ENCODE measurements at places on chromosomes 6 and 20. TPM values are rescaled to one million over a fixed set of nuclear protein-coding genes. Genes with fewer than 3 reads are reported as not detected.

- no peak overlapping the region for H3K27ac ChIP-seq
- H3K4me1 ChIP-seq, result no peaks in the 10 kb centered on the region
- peaks cover 3% of the 10 kb centered on the region for H3K27me3 ChIP-seq
- no peak for DNase-seq
- peaks cover 1% of the 10 kb centered on the region for H3K36me3 ChIP-seq
Observed at GRCh38 chr6:145761584-145761983, 26.3 kb upstream of the EPM2A start.

DNA sequence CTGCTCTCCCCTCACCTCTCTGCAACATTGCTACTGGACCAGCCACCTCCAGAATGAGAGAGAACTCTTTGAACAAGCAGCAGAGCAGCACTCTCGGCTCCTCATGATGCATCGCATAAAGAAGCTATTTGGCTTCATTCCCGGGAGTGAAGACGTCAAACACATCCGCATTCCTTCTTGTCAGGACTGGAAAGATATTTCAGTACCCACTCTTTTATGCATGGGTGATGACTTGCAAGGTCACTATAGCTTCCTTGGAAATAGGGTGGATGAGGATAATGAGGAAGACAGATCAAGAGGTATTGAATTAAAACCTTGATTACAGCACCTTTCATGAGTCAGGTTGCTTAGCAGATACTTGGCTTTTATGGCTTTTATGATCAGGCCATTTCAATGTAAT, 4.3 kb downstream of the CALHM4 start:
- peaks cover 2% of the 10 kb centered on the region for H3K4me1 ChIP-seq
- no peak overlapping the region for H3K4me3 ChIP-seq
- H3K27me3 ChIP-seq, result peaks cover 6% of the 10 kb centered on the region
- no peak overlapping the region for H3K27ac ChIP-seq
- no peaks in the 10 kb centered on the region for H3K36me3 ChIP-seq

DNA sequence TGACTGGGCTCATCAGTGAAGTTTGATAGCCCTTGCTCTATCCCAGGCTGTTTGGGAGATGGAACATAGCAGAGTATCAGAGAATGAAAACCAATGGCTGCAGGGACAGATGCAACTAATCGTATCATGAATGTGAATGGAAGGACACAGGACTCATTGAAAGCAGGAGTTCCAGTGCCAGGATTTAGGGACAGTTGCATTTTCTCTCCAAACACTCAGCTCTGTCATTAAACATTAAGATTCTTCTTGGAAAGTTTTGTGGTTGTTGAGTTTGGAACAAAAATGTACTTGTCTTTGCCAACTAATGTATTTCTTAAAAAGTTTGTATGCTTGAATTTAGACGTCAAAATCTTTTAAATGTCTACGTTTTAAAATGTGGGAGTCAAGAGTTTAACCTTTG, 31.0 kb upstream of the GSTA5 start:
- DNase-seq, result no peak
- H3K4me1 ChIP-seq, result no peaks in the 10 kb centered on the region
- no peak overlapping the region for H3K27ac ChIP-seq
- H3K36me3 ChIP-seq, result no peaks in the 10 kb centered on the region
- H3K27me3 ChIP-seq, result no peaks in the 10 kb centered on the region

DNA sequence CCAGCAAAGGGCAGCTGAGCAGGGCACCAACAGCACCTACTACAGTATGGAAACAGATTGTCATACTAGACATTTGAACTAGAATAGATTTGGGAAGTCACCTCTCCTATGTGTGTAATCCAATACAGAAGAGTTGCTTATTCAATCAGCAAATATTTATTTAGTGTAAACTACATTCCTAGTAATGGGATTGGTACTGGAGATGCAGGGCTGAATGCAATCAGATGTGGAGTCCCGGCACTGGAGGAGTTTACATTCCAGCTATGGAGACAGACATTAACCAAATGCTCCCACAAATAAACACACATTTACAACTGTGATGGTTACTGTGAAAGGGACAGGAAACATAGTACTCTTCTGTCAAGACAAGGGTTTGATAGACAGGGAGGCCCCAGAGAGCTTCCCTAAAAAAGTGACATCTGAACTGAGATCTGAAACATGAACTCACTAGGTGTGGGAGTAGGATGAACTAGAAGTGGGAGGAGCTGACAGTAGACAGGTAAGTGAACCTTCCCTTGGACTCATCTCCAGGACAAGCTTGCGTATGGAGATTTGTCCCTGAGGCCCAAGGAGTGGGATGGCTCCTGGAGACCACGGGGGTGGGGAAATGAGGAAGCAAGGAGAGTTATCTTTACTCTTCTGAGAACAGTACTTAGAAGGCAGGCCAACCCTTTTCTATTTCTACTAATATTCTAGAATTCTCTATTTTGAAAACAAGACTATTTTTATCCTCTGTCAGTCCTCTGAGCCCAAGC, 420.5 kb downstream of the MAFB start:
- no peak for DNase-seq
- H3K4me3 ChIP-seq, result no peak overlapping the region
- H3K36me3 ChIP-seq, result no peaks in the 10 kb centered on the region
- no peaks in the 10 kb centered on the region for H3K4me1 ChIP-seq
- H3K27ac ChIP-seq, result no peak overlapping the region
- H3K27me3 ChIP-seq, result no peaks in the 10 kb centered on the region

DNA sequence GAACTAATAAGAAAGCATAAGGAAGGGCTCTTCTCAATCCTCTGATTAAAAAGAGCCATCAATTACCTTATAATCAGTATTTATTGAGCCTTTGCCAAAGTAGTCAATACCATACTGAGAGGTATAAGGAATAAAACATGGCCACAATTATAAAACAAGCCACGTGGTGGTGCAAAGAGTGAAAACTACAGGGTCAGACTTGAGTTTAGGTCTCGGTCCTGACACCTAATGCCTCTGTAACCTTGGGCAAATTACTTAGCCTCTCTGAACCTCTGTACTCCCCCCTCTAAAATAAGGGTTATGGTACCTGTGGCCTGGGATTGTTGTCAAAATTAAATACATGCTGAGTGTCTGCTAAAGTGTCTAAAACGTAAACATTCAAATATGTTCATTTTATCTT, 11.8 kb downstream of the TRIM10 start:
- no peaks in the 10 kb centered on the region for H3K4me1 ChIP-seq
- no peak overlapping the region for H3K27ac ChIP-seq
- no peak for DNase-seq
- no peaks in the 10 kb centered on the region for H3K36me3 ChIP-seq
- peaks cover 39% of the 10 kb centered on the region for H3K27me3 ChIP-seq
- no peak overlapping the region for H3K4me3 ChIP-seq

DNA sequence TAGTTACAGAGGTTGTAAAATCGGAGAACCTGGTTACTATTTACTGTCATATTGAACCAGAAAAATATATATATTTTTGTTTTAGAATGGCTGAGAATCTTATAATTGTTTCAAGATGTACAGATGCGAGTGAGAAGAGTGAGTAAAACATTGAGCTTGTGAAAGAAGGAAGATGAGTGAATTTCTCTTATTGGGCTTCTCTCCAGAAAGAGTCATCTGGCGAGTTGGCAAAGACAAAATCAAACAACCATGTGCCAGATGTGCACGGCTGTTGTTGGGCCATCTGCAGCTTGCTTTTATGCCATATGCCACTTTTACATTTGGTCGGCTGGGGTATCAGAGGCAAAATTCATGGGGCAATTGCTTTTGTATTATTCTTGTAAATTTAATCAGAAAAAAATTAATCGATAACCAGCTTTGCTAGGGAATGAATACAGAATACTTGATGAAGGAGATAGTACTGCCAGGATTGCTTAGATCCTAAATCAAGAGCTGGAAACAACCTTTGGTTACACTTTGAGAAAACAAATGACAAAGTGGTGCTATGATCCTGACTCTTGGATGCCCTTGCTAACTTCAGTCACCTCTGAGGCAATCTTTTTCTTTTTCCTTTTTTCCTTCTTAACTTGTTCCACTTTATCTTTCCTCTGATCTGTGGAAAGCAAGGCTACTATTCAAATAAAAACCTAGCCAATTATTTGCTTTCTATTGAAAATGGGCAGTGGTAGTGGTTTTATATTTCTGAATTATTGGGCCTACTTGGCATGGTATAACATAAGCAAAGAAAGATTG, 97.1 kb upstream of the GRIK2 start:
- H3K4me3 ChIP-seq, result no peak overlapping the region
- no peaks in the 10 kb centered on the region for H3K27me3 ChIP-seq
- no peaks in the 10 kb centered on the region for H3K4me1 ChIP-seq

DNA sequence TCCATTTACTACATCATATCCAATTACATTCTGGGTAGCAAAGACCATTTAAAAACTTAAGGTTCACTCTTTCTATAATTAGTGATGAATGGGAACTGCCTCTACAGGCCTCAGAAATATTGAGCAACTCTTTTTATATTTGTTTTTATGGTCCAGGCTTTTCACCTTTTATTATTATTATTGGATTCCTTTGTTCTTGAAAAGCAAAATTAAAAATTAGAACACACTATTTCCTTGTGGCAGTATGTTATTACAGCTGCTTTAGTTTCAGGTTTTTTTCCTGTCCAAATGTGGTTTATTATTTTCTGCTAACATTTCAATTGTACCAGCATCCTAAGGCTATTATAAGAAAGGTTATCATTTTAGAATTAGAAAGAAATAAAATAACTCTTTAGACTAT, 150.1 kb downstream of the FARS2 start:
- peaks cover 15% of the 10 kb centered on the region for H3K36me3 ChIP-seq
- no peak for DNase-seq
- H3K27me3 ChIP-seq, result no peaks in the 10 kb centered on the region
- H3K4me3 ChIP-seq, result no peak overlapping the region

LINC00237 gene
- total RNA-seq, result not detected

OARD1 gene
- 44.2 TPM for total RNA-seq

CRISP2 gene
- total RNA-seq, result not detected

RNF39 gene
- not detected for total RNA-seq

Data from activated naive CD8-positive, alpha-beta T cell treated with anti-CD3 and anti-CD28 coated beads for 36 hours (primary cell).